Large intestine (tissue), 12 donors: ENCODE measurements at places on chromosomes 1 and 21.

GRCh38 chr1:101174722-101175121 lies 62.1 kb upstream of the S1PR1 start:
- DNase-seq = no peak

GRCh38 chr1:9233241-9233941 lies 1.2 kb upstream of the H6PD start:
- no peak for DNase-seq

DNA sequence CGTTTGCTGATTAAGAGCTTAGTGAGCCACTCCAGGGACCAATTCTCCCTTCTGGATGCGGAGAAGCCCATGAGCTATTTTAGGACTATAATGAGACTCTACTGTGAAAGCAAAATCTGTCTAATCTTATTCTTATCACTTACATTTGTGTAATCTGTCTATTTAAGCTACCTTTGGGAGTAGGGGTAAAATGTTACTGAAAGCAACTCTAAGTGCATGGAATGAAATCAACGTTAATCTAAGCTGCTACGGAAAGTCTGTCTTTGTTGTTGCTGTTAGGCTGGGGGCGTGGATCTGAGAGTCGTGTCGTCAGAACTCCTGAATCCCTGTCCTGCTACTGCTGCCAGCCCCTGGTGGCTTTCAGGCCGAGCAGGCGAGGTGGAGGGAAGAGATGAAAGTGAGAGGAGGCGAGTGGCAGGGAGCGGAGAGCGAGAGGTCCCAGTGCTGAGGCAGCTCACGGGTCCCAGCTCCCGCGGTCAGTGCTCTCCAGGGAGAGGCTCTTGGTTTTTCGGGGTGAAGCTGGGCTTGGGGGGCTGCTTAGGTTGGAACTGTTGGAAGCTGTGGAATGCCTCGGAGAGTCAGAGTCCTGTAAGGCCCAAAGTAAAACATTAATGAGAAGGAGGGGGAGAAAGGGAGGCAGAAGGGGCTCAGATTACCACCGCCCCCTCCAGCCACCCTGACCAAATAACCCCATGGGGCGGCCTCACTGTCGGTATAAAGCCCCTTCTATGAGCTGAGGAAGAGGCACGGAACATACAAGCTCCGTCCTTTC lies 53.9 kb downstream of the COQ8A start:
- no peak for DNase-seq

- no peak for DNase-seq
These were observed 137.8 kb downstream of the LMX1A start for GRCh38 chr1:165218731-165219130.

DNA sequence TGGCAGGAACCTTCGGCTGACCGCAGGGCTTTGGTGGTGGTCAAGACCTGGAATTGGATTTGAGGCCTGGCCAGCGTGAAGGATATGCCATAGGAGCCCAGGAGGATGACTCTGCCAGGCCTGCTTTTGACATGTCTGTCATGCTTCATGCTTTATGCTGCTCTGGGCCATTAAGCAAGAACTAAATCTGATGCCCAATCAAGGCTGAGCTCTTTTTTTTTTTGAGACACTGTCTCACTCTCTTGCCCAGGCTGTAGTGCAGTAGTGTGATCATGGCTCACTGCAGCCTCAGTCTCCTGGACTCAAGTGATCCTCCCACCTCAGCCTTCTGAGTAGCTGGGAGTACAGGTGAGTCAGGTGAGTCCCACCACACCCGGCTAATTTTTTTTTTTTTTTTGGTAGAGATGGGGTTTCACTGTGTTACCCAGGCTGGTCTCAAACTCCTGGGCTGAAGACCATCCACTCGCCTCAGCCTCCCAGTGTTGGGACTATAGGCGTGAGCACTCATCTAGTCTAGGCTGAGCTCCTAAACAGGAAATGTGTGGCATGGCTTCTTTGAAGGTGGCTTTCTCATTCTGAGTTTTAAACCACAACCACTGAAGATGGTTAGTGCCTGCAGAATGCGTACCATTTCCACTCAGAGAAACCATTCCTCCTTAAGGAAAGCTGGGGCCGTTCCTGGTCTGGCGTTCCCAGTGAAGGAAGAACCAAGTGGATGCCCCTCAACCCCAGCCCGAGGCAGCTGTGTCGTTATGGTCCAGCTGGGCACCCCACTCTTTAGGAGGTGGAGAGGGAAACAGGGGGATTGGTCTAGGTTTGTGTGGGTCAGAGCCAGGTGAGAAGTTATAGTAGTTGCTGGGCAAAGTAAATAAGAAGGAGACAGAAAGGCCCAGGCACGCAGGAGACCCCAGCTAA lies 34.2 kb upstream of the ATP5PO start:
- no peak for DNase-seq

DNA sequence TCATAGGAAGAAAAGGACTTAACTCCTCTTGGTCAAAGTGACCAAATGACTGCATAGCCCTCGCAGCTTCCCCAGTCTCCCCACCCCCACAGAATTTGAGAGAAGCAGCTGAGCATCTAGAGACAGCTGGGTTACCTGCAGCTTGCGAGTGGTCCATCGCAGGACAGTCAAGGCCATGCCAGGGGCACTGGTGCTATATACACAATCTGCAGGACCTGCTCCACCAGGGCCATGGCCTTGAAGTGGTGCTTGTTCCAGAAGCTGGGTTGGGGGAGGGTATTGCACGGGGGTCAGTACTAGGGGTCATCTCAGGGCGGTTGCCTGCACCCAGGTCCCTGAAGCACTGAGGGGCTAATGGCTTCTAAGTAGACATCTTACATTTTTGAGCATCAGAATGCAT lies 10.4 kb downstream of the MRTO4 start:
- no peak for DNase-seq

DNA sequence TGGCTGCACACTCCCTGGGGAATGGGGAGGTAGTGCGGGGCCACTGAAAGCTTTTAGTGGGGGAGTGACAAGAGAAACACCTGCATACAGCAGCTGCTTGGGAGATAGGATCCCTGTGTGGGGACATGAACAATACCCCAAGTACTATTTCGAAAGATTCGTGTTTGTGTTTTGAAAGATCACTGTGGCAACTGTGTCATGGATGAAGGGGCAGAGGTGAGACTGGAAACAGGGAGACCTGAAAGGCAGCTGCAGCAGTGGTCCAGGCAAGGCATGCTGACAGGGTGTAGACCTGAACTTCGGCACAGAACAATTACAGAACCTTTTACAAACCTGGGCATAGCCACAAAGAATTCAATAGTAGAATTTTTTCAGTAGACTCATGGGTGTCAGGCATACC lies 32.9 kb downstream of the TENT5C start:
- peak; percentile 61 for DNase-seq

DNA sequence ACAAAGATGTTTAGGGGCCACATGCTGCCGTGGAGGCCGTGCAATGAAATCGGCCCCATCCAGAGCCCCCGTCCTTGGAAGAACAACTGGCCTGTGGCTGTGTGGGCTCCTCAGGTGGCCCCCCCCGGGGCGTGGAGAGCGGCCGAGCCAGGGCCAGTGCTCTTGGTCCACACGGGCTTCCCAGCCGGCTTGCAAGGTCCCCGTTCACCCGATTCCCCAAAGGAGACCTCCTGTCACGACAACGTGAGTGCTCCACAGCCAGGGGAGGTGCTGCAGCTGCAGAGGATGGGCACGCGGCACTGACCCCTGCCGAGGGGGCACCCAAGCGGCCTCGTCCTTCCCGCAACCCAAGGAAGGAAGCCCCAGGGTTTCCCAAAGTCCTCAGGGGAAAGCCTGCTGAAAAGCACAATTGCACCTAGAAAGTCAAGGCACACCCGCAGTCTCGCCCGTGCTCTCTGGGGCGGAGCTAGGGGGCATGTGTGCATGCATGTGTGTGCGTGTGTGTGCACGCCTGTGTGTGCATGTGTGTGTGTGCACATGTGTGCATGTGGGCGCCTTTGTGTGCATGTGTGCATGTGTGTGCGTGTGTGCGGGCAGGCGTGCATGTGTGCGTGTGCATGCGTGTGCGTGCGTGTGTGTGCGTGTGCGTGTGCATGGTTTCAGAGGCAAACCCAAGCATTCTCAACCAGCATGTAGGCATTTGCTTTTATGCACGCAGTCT lies 48.2 kb downstream of the SLX9 start:
- DNase-seq = no peak

DNA sequence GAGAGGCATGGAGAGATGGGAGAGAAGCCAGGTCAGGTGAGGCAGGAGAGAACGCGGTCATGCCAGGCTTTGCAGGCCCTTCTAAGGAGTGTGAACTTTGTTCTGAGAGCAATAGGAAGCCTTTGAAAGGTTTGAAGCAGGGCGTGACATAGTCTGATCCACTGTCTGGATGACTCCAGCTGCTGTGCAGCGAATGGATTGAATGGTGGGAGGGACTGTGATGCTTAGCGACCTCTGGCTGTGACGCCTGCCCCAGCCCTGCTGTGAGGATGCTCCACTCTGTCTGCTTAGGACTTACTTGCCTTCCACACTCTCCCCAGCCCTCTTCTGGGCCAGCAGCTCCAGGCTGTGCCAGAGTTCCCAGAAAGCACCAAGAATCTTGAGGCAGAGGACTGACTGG lies 41.8 kb upstream of the POU3F1 start:
- DNase-seq = peak; percentile 89

- no peak for DNase-seq
These were observed 10.1 kb downstream of the HMGCS2 start for GRCh38 chr1:119758584-119758983.

- DNase-seq = no peak
These were observed 53.2 kb upstream of the RAB4A start for GRCh38 chr1:229217716-229218115.

DNA sequence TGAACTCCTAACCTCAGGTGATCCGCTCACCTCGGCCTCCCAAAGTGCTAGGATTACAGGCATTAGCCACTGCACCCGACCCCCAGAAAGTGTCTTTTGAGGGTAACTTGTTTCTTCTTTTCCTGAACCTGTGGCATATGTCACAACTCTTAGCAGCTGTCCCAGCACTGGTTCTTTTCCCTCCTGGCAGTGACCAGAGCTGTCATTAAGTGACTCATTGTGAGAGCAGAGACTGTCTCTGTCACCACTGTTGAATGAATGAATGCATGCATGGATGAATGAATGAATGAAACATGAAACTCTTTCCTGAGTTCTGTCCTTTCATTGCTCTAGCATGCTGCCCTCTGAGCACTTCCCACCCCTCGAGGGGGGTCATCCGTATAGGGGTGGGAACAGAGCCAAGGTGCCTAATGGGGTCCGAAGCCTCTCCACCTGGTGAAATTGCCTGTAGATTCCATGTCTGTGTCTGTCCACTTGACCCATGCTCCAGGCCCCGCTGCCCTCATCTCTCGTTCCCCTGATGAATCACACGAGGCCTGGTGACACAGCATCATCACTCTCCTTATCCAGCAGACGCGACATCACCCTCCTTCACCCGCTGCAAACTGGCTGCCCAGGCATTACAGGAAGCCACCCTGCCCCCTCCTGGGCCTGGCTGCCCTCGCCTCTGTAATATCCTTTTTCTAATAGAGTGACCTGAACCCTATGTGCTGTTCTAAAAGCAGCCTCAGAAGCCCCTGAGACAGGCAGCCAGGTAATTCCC lies 75.0 kb downstream of the IGSF21 start:
- DNase-seq = no peak

GRCh38 chr1:26084091-26084561 lies 16.7 kb upstream of the TRIM63 start:
- no peak for DNase-seq

- DNase-seq = no peak
These were observed 61.7 kb downstream of the ERICH3 start for GRCh38 chr1:74611887-74612286.

DNA sequence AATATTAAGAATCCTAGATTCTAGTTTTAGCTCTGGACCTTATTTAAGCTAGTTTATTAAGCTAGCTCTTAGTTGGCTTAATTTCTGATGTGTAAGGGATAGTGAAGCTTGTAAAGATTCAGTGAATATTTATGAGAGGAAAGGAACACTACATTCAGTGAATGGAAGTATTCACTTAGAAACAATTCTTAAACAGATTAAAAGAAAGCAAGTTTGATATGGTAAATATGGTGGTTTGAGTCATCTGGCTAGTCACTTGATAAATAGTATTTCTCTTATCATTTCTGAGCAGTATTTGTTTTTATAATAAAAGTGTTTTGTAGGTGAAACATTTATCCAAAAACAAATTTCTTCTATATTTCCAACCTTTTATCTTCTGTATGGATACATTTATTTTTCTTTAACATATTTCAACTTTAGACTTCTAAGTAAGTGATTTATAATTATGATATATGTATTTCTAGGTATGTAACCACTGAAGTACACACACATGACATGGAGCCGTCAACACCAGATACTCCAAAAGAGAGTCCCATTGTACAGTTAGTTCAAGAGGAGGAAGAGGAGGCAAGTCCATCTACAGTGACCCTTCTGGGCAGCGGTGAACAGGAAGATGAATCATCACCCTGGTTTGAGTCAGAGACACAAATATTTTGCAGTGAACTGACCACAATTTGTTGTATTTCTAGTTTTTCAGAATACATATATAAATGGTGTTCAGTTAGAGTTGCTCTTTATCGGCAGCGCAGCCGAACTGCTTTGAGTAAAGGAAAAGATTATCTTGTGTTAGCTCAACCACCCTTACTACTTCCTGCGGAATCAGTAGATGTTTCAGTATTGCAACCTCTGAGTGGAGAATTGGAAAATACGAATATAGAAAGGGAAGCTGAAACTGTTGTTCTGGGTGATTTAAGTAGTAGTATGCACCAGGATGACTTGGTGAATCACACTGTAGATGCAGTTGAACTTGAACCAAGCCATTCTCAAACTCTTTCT lies 55.6 kb downstream of the SUCO start:
- no peak for DNase-seq

- no peak for DNase-seq
These were observed 49.5 kb upstream of the CD1D start for GRCh38 chr1:158131217-158131616.

GRCh38 chr1:10598389-10598702 lies 123.6 kb downstream of the PEX14 start:
- no peak for DNase-seq

DNA sequence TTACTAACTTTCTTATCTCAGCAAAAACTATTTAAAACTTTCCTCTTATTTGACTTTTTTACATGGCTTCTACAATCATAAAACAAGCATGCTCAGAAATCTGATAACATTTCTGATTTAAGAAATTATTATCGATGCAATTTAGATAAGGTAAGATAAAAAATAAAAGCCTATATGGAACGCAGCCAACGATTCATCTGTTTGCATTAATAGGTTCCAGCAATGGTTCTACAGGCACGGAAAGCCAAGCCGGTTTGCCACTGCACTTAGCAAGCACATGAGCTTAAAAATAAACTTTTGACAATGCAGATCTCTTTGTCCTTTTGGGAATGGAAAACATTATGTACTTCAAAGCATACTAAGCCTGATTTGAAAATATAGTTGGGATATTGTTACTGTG lies 77.5 kb upstream of the KCNK2 start:
- DNase-seq = no peak

- DNase-seq = no peak
These were observed 1.7 kb downstream of the SEMA6C start for GRCh38 chr1:151144474-151145303.

GRCh38 chr1:58768971-58769808 lies 14.7 kb downstream of the JUN start:
- peak; percentile 45 for DNase-seq

- DNase-seq = no peak
These were observed 413.5 kb downstream of the DUSP10 start for GRCh38 chr1:221328371-221328770.

GRCh38 chr1:11704194-11704529 lies 12.7 kb downstream of the DRAXIN start:
- no peak for DNase-seq

GRCh38 chr1:165444897-165445370 lies at the start of gene RXRG:
Gene RXRG (minus strand): TSS chr1:165445126. CDS start chr1:165444893, 233 bp downstream.
- no peak for DNase-seq
